ENCODE measurements at places on chromosomes 3 and 15. TPM values are rescaled to one million over a fixed set of nuclear protein-coding genes. Genes with fewer than 3 reads are reported as not detected.

Gene CHRNA3
- not detected for total RNA-seq

Gene MUC4
- 0.11 TPM for total RNA-seq

Gene MCTP2
- total RNA-seq: 91.6 TPM

Gene CYP19A1
- not detected for total RNA-seq

Gene CLDN16
- total RNA-seq: not detected

Gene ACOX2
- not detected for total RNA-seq

Gene ATRIP
- 24.5 TPM for total RNA-seq

Gene KBTBD12
- not detected for total RNA-seq

DNA sequence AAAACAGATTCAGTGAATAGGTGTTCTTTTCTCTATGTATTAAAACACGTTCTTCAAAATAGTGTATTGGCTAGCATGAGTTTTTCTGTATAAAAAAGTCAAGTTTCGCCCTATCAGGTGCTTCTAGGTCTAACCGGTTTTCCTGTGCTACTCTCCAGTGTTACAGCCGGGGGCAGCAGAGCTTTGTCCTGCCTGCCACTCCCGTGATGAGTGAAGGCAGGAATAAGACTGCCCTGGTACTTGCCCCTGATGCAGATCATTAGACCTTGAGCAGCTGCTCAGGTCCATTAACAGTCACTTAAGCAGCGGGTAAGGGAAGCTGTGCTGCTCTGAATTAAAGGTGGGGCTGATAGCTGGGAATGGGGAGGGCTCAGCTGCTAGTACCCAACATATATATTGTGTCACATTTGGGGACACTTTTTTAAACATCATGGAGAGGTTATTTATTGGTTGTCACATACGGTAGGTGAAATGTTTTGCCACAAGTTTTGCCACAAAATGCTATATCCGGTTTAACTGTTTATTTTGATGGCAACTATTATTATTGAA, 1.3 kb upstream of the UNC13C start:
- DNase-seq: no peak

DNA sequence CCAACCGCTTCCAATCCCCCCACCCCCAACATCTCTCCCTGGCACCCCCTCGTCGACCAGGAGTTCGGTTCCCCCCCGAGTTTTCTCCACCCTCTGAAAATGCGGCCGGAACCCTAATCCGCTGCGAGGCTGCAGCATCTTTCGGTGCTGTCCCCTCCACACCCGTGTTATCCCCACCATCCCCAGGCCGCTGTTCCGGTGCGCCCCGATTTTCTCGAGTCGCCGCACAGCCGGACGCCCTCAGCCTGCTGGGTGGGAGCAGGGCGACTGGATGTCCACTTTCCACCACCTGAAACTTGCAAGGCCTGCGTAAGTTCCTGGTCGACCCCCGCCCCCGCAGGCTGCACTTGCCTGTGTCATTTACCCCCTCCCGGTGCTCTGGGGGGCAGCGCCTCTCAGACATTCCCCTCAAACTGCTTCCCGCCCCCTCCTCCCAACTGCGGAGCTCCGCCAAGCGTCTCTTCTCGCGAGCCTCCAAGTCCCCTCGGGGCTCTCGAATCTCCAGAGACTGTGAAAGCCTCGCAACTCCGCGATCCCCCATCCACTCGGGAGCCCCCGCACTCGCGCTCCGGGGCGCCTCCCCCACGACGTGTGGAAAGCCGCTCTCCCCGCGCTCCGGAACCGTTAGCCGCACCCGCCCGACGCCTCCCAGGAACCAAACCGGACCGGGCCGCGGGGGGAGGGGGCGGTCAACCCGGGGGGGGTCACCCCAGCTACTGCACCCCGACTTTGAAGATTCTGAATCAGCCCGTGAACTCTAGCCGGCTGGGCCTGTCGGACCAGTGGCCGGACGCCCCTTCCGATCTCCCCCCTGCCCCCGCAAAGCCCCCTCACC, 566 bp downstream of the ETV5 start:
- peak; percentile 11 for DNase-seq

DNA sequence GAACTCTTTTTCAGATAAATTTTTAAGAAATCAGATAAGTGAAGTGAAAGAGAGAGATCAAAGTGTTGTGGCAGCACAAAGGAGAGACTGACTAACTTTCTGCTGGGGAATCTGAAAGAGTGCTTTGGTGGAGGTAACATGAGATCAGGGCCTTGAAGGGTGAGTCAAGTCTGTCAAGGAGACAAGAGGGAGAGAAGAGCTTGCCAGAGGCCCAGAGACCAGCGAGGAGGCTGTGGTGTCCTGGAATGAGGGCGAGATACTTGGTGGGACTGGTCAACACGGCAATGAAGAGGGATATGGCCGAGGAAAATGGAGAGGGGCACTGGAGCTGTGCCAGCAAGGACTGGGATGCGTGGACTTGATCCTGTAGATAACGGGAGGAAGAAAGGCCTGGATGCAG, 4.6 kb downstream of the TADA3 start:
- DNase-seq: no peak

DNA sequence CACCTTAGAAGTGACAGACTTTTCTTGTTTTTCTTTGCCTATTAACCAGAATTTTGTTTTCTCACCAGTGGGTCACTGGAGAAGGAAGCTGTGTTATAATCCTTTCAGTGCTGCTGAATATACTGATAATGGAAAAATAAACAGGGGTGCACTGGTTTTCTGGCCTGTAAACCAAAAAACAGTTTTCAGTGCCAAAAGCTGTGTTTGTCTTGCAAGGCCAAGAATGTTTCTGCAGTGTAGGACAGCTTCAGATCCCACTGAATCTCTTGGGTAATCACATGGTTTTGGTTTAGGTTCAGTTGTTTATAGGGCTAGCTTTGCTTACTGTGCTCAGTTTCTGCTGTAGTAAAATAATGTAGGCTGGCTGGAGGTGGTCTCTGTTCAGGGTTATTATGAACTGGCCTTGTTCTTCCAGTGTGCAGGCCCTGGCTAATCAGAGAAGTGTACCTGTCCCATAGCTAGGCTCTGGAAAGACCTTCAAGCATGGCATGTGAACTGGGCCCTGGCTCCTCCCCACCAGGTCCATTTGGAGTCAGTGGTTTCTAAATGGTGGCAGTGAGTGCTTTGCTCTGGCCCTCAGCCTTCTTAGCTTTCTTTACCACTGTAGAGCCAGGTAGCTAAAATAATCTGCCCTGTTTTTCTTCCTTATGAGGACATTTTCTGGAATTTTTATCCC, 18.7 kb downstream of the PDE8A start:
- DNase-seq: no peak

DNA sequence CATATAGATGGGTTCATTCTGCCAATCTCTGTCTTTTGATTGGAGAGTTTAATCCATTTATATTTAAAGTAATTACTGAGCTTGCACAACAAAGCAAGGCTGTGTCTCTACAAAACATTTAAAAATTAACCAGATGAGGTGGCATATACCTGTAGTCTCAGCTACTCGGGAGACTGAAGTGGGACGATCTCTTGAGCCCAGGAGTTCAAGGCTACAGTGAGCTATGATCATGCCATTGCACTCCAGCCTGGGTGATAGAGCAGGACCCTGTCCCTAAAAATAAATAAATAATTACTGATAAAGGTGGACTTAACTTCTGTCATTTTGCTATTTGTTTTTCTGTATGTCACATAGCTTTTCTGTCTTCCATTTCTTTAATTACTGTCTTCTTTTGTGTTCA, 78.1 kb downstream of the PDE8A start:
- DNase-seq: no peak

- no peak for DNase-seq
These were observed 793.8 kb downstream of the TBL1XR1 start for GRCh38 chr3:176403531-176403930.

DNA sequence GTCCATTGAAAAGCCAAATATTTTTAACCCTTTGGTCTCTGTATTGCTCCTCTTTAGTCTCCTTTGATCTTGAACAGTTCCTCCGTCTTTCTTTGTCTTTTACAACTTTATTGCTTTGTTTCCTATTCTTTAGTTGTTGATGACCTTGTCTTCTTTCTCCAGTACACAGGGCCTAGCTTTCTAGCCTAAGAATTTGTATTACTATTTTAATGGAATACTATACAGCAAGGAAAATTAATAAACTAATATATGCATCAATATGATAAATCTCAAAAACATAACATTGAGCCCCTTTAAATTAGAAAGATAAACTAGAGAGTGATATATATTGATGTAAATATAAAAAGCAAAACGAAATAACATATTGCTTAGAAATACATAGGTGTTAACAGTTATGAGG, 88.7 kb downstream of the NR1D2 start:
- no peak for DNase-seq

DNA sequence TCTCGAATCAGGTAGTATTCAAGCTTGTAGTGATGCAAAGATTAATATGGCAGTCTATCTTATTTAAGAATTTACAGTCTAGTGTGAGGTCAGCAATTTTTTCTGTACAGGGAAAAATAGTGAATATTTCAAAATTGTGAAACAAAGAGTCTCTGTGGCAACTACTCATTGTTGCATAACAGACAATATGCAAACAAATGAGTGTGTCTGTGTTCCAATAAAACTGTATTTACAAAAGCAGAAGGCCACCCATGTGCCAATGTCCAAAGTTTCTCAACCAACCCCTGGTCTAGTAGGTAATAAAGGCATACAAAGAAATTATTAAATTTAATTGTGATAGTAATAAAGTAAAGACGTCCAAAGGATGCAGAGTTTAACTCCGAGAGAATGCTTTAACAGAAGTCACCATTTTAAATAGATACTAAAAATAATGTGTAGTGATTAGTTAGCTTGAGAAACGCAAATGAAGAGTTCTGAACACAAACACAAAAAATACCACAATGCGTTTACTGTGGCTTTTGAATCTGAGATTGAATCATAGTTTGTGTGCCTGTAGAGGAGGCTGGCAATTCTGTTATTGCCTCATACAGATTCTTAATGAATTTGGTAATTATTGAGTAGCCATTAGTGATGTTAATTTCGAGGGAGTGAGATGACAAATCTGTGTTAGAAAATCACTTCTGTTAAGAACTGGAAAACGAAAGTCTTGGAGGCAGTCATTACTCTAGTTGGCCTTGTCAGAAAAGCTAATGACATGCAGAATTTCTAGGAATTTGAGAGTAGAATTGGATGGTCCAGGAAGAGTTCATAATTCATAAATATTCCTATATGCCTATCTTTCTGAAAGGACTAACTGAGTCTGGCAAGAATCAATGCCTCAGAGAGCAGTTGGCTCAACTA, 48.7 kb downstream of the CADM2 start:
- no peak for DNase-seq

DNA sequence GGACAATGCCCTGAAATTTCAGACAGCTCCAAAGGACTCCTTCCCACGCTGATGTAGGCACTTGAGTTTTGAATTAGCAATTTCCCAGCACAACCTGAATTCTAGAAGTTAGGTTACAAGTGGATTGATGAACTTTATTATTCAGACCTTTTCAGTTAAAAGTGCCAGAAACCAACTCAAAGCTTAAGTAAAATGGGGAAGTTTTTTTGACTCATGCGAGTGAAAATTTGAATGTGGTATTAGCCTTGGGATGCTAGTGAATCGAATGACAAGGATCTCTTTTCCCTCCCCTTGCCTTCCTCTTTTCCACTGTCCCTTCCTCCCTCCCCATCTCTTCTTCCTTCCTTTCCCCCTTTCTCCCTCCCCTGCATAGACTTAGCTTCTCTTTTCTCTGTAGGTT, 295.1 kb upstream of the PROK2 start:
- DNase-seq: no peak

- no peak for DNase-seq
These were observed 58.7 kb downstream of the CD200 start for GRCh38 chr3:112391648-112392047.

DNA sequence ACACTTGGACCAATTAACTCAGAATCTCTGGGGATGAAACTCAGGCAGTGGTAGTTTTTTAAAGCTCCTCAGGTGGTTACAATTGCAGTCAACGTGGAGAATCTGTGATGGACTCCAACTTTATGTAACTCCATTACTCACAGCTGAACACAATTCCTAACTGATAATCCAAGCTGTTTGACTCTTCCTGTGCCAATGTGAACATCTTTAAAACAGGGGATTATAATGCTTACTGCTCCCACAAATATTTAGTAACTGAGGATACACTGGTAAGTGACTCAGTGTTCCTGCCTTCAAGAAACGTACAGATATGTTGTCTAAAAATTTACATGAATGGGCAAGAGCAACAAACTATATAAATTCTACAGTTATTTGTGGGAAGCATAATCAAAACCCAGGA, 85.6 kb downstream of the OSBPL10 start:
- no peak for DNase-seq

- DNase-seq: peak; percentile 77
These were observed 21.3 kb downstream of the DUT start for GRCh38 chr15:48352474-48353072.

GRCh38 chr15:95300958-95301357, 1029.5 kb upstream of the NR2F2 start:
- DNase-seq: no peak

- no peak for DNase-seq
These were observed 465.2 kb upstream of the TGFBR2 start for GRCh38 chr3:30141178-30141581.

- DNase-seq: no peak
These were observed 351.6 kb downstream of the NSUN3 start for GRCh38 chr3:94414418-94414817.

DNA sequence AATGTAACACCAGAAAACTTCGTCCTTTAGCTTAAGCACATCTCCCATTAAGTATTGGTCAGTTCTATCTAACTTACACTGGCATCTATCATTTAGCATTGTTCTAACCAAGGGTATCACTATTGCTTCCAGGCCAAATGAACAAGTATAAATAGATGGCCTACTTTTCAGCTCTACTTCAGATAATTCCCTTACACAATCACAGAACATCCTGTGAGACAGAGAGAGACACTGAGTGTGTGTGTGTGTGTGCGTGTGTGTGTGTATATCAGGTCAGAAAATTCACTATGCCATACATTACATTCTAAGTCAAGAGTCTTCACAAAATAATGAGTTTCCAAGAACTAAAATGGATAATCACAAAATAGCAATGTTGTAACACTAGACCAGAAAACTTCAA, 39.1 kb downstream of the SCAPER start:
- DNase-seq: no peak
